Karpas-422 (cell line): ENCODE measurements at places on chromosomes 5 and 9. TPM values are rescaled to one million over a fixed set of nuclear protein-coding genes. Genes with fewer than 3 reads are reported as not detected.
A peak's percentile ranks its signal among the peaks of the same experiment; 100 is the strongest.

DNA sequence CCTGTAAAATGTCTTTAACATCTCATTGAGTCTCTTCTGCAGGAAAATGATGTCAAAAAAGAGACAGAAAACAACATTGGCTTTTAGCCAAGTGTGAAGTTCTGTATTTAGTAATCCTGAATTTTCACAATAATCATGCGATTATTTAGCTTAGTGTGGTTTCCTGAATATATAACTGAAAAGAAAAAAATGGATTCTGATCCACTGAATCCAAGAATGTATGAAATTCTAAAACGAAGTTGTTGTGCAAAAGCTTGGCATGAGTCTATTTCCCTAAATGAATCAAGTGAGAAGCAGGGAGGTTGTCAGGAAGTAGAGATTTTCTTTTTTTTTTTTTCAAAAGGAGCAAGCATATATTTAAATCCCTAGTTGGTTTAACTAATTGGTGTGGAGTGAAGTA, 145.9 kb upstream of the CDH6 start:
- no peak for DNase-seq

- no peak for DNase-seq
These were observed 587.3 kb downstream of the SEMA5A start for GRCh38 chr5:8958602-8959001.

GRCh38 chr9:36399980-36400331, at the start of gene RNF38:
Gene RNF38, minus strand, starts transcription at chr9:36400269. Its CDS starts 161 bp downstream, at chr9:36400108.
- DNase-seq: peak; percentile 90

DNA sequence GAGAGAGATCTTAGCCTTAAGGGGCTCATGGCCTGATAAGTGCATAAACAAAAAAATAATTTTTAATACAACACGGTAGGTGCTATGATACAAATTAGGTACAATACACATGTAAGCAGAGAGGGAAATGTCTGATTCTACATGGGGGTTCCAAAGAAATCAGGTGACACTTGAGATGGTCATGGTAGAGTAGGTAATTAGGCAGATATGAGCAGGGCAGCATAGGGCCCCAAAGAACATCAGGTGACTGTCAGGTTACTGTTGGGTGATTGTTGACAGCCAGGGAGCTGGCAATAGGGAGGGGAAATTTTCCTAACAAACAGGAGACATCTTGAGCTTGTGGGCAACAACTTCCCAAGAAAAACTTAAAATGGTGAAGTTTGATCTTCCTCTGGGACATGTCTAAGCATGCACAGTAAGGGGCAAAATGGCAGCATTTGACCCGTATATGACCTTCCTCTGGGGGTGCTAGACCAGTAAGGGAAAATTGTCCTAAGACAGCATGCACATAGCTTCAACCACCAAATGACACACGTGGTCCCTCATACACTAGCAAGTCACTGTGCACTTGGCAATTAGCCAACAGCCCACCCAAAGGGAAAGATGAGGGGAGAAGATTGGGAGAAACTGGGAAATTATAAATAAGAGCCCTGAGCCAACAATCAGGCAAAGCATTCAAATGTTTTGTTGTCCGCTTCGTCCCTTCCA, 37.3 kb upstream of the TENT4A start:
- DNase-seq: no peak

DNA sequence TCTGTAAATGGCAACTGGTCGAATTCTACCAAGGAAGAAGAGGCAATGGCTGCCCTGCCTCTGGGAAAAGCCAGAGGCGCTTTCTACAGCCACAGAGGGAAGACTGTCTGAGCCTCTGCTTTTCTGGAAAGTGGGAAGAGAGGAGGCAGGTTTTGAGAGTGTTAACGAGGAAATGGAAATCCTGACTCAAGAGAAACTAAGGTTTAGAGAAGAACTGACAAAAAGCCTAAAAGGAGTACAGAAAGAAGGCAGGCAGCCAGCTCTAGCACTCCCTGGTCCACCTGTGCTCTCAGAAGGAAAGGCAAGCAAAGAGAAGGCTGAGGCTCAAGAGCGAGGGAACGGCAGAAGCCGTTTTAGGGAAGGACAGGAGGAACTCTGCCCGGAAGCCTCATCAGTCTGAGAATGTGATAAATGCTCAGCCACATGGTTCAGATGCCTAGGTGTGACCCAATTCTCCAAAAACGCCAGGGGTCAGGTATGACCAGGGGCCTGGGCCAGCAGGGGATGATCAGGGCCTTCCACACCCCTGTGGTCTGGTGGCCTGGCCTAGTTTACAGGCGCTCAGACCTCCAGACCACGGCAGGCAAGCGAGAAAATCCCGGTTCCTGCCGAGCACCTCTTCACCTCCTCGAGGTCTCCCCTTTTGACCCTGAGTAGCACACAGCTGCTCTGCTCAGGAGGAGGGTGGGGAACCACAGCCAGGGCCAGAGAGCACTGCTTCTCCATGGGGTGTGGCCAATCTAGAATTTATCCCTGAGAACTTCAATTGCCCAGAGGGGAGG, 79.9 kb upstream of the FBXW11 start:
- DNase-seq: no peak

PCDHB5 gene
- not detected in 2 replicates for total RNA-seq
